ENCODE measurements at places on chromosomes 1 and 21.
A peak's percentile ranks its signal among the peaks of the same experiment; 100 is the strongest.

DNA sequence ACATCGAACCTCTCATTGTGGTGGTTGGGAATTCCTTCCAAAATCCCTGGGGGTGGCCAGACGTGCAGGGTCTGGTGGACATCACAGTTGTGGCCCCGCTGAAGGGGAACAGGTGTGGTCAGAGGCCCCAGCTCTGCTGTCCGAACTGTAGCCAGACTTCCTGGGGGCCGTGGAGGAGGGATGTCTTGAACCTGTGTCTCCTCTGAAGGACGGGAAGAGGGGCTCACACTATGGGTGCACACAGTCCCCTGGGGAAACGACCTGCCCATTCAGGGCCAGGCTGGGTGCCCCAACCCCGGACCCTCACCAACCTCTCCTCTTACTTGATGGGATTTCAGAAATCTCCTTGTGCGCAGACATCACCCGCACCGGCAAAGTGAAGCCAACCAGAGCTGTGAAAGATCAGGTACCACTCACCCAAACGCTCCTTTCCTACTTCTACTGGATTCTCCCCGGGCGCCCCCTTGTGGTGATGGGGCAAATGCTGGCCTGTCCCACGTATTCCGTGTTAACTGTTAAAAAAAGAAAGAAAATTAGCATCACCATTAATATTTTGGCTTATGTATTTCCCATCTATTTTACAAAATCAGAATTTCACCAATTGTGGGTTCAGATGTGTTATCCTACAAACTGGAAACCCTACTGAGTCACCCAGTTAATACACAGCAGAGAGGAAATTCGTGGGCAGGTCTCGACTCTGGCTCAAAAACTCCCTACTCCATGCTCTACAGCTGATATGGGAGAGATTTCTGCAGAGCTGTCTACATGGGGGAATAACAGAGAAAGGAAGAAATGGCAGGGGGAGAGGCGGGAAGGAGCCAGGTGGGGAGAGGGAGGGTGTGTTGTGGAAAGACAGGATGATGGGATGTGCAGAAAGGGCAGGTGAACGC, 28.1 kb downstream of the PADI4 start:
- DNase-seq: peak; percentile 79

- DNase-seq: no peak
Observed at GRCh38 chr21:46264690-46265144, 20.7 kb downstream of the MCM3AP start.

DNA sequence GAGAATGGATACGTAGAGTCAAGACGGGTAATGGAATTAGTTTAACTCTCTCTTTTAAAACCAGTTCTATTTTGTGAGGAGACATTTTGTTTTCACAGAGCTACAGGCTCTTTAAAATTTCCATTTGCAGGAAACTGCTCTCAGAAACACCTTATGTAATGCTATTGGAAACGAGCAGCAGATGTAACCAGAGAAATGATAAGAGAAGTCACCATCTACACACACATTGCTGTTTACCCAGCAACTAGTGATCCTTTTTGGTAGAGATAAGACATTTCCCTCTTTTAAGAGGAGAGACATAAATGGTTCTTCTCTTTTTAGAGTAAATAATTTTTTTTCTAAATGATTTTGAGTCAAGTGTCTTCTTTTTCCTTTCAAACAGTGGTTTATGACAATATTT, 80.6 kb downstream of the KCTD3 start:
- no peak for DNase-seq

DNA sequence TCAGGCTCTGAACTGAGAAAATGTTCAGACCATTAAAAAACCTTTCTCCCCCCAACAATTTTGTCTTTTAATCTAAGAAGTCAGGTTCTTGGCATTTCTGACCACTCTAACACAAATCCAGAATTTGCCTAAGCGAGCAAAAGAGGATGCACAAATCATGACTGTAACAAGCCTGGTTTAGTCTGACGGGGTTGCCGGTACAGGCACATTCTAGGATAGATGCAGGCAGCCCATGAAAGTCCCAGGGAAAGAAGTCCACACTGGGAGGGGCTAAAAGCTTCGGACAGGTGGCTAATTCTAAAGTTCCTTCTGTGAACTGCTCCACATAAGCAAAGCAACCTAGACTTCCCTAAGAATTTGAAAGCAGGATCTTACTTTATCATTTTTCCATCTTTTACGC, 48.0 kb upstream of the KCNE1 start:
- DNase-seq: no peak

DNA sequence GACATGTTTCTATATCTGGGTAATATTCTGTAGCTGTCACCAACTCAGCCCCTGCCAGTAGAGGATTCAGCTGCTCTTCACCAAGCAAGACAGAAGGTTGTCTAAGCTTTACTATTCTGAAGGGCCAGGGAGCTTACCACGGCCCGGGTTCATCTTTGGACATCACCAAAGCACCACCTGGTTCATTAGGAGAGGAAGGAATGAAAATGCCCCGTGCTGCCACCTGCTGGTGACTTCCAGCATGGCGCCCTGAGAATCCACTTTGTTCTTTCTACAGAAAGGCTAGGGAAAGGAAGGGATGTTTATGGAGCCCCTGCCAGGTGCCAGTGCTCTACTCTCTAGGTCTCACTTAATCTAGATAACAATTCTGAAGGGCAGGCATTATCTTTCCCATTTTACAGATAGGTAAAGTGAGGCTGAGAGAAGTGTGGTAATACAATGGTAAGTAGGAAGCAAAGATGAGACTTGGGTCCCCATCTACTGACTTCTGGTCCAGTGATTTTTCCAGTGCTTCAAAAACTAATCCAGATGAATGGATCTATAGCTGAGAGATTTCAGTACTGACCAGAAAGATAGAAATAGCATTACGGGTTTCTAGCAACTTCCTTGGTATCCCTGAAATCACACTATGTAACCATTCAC, 79.5 kb downstream of the BEND5 start:
- no peak for DNase-seq

- DNase-seq: no peak
Observed at GRCh38 chr1:214896921-214897320, 185.6 kb upstream of the KCNK2 start.

GRCh38 chr21:44423312-44423821, 31.9 kb upstream of the LRRC3 start:
- no peak for DNase-seq

GRCh38 chr1:215054266-215054665, 28.3 kb upstream of the KCNK2 start:
- DNase-seq: no peak

GRCh38 chr1:173099166-173099565, 48.4 kb upstream of the TNFSF18 start:
- DNase-seq: no peak

- no peak for DNase-seq
Observed at GRCh38 chr1:203625628-203626019, 1.0 kb upstream of the ATP2B4 start.

DNA sequence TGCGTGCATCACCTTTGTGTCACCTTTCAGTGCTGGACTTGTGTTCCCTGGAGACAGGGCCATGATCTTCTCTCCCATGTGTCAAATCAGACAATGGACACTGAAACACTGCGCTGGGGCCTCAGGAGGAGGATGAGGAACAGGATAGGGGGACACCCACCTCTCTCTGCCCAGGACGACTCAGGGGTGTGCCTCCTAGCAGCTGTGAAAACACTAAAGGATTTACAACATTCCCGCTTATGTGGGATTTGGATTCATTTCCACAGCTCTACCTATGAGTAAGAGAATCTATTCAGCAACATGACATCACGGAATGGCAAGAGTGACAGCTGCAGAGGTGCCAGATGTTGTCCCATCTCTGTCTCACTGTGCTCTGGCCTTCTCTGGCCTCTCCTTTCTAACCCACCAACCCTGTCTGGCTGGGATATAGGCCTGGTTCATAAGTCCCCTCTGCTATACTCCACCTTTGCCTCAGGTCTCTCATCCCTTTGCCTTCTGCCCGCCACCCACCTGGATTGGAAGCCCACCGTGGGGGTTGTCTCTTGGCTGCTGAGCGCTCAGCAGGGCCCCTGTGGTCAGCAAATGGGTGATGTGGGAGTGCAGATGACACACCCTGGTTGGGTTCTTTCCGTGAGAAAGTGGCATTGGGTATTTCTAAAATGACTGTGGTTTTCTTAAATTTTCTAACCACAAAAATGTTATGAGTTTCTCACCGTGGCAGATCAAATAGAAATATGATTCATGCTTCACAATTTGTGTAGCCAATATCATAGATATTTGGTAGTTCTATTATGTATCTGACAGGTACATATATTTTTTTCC, 47.1 kb upstream of the TLR5 start:
- DNase-seq: no peak
